Activated CD8-positive, alpha-beta memory T cell treated with anti-CD3 and anti-CD28 coated beads, Interleukin-2, amount 50 U/mL, for 4 hours (primary cell): ENCODE measurements at places on chromosomes 2 and 18.

DNA sequence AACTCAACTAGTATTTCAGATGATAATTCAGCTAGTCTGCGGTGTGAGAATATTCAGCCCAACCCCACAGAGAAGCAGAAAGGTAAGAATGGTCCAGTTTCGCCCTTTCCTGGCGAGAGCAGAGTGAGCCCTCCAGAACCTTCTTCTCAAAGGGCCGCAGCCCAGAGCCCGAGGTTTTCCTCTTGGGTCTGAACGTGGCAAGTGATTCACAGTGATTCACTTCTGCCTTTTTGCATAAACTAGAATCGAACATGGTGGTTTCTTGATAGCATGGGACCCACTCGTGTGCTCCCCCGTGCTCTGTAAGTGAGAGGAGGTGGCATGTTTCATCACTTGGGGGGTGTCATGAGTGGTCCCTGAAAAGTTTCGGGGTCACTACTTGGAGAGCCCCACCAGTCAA, 24.2 kb downstream of the TRAF3IP1 start:
- no peak for DNase-seq

DNA sequence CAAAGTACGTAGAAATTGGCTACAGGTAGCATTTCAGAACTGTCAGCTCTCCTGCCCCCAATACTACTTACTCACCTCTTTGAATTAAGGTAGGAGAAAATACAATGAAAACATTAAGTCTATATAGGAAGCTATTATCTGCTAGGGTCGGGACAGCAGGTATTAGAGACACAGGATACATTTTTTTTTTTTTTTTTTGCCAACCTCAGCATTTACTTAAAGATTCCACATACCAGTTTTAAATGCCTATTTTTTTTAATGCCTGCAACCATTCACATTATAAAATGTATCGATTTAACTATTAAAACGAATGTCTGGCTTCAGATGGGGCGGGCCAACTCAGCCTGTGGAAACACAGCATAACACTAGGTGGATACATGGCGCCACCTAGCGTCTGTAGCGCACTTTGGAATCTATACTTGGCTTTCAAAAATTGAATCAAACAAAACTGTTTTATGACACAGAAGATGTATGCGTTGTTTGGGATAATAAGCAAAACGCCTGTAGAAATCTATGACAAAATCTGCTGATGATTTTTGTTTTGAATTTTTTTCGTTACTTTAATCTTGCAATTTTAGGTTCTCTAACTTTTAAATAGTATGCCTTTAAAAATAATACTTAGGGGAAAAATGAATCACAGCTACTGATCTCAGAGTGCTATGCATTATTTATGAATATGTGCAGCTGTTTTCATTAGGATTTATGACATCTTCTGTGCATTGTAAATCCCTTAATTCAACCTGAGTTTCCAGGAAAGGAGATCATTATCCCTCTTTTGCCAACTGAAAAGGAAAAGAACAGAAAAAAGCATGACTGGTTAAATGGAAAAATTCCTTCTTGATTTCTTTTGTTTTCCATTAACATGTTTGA, 261.0 kb downstream of the NYAP2 start:
- peak; percentile 75 for DNase-seq

- DNase-seq, result no peak
Observed at GRCh38 chr18:3340682-3341097, 78.8 kb downstream of the MYL12B start.

DNA sequence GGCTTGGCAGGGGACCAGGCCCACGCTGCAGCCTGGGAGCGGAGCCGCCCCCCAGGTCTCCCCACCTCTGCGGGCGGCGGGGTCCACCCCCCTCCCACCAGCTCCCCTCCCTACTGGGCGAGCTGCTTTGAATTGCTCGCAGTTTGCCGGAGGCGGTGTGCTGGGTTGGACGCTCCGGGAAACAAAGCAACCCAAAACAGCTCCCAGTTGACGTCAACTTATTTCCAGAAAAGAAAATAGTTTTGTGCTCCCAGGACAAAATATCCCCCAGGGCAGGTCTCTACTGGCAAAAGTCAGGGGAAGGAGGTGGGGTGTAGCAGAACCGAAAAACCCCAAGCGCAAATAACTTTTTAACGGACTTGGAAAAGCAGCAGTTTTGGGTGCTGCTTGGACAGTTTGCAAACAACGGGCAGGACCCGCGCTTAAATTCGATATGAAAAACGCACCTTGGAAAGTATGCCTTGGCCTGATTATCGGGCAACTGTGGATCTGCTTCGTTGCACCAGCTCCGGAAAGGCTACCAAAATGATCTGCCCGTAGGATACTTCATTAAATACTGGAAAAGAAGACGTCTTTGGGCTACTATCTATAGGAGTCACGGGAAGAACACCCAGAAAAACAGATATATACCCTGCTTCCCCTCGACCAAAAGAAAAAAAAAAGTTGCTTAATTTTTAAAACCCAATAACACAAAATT, 2.8 kb upstream of the KCTD1 start:
- DNase-seq, result no peak
